Temporal lobe (tissue), 4 donors: ENCODE measurements at places on chromosomes 3 and 15. TPM values are rescaled to one million over a fixed set of nuclear protein-coding genes. Genes with fewer than 3 reads are reported as not detected.

The GRK7 gene
- total RNA-seq = 0.25 TPM

The CEMIP gene
- total RNA-seq = 3.9 TPM

The CPA3 gene
- not detected for total RNA-seq

The GOLGA8G gene
- total RNA-seq = not detected

The PLXNB1 gene
- 50.9 TPM for total RNA-seq

The NRG4 gene
- 1.2 TPM for total RNA-seq

The LYSMD4 gene
- total RNA-seq = 14.8 TPM

The PRSS50 gene
- 0.25 TPM for total RNA-seq

The NR2E3 gene
- total RNA-seq = not detected

The PODXL2 gene
- 178 TPM for total RNA-seq

The ENTPD3 gene
- total RNA-seq = 3.0 TPM

The CD200R1 gene
- total RNA-seq = 0.25 TPM

The KLHL40 gene
- not detected for total RNA-seq

The COL7A1 gene
- total RNA-seq = 1.7 TPM

The CD200 gene
- total RNA-seq = 46.2 TPM

The SYNM gene
- 14.0 TPM for total RNA-seq

The FOXL2 gene
- total RNA-seq = not detected

The PP2D1 gene
- not detected for total RNA-seq

The IL17RE gene
- total RNA-seq = 0.49 TPM

The SLC26A6 gene
- 3.2 TPM for total RNA-seq

The CHRD gene
- 8.6 TPM for total RNA-seq

The TSC22D2 gene
- total RNA-seq = 22.4 TPM

The ITIH3 gene
- total RNA-seq = not detected

The PLCH1 gene
- 12.0 TPM for total RNA-seq

The SLC12A1 gene
- total RNA-seq = 0.98 TPM

The CCRL2 gene
- 0.25 TPM for total RNA-seq

The SPINT1 gene
- total RNA-seq = 1.5 TPM

The TMEM202 gene
- total RNA-seq = not detected

The CCDC54 gene
- total RNA-seq = 0.25 TPM

The SMAD6 gene
- 1.7 TPM for total RNA-seq

The C15orf62 gene
- not detected for total RNA-seq

The IGDCC3 gene
- total RNA-seq = 9.8 TPM

The PRTG gene
- total RNA-seq = 4.9 TPM

The NAALADL2 gene
- total RNA-seq = 2.7 TPM

The TERC gene
- total RNA-seq = 55.3 TPM

The NANOGP8 gene
- total RNA-seq = 0.25 TPM

The SHF gene
- 46.7 TPM for total RNA-seq

The COPB2 gene
- total RNA-seq = 70.1 TPM

The IL20RB gene
- total RNA-seq = 0.25 TPM

The GPR176 gene
- 32.7 TPM for total RNA-seq

The HRG gene
- total RNA-seq = not detected

The PLSCR2 gene
- total RNA-seq = not detected

The COL6A5 gene
- under 0.01 TPM for total RNA-seq

The ERC2 gene
- 58.3 TPM for total RNA-seq
